Stimulated activated CD8-positive, alpha-beta memory T cell treated with anti-CD3 and anti-CD28 coated beads, Interleukin-4, amount 100 ng/mL, for 1 hour (primary cell): ENCODE measurements at places on chromosomes 5 and 9.
A peak's percentile ranks its signal among the peaks of the same experiment; 100 is the strongest.

DNA sequence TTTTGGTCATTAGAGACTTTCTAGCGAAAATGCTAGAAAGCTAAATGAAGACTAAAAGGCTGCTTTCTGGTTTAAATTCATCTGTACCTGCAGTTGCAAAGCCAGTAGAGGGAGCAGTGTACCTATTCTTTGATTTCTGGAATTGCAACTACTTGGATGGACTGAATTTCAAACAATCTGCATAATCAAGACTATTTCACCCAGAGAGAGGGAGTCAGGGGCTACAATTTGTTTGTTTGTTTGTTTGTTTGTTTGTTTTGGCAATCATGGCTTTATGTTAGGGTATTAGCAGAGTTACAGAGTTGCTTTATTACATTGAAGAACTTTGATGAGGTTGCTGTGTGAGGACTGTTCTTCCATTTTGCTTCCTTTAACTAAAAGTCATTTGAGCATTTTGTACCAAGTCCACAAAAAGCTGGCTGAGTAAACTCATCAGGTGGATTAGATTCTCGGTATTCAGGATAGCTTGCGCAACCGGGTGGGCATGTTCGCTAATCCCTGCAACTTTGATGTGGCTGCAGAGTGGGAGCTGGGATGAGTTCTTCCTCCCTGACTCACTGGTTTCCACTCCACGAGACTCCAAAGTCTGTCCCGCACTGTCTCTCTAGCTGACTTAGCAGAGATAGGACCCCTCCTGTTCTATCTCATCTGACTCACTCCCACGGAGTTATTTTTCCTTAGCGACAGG is 80.0 kb upstream of the TUT7 start:
- DNase-seq, result no peak

DNA sequence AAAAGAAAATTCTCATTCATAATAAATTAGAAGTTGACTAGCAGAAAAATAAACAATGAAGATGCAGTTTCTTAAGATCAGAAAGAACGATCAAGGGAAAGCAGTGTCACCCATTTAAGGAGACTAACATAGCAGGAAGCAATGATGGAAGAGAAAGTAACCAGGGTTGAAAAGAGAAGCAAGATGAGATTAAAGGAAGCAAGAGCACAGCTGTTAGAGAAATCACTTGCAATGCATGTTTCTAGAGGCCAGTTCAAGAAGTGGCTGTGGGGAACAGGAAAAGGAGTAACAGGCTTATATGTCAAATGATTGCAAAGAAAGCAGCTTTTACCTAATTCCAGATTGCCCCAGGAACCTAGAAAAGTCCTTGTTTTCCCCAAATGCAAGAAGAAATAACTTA is 46.8 kb upstream of the SLC1A1 start:
- DNase-seq, result no peak

DNA sequence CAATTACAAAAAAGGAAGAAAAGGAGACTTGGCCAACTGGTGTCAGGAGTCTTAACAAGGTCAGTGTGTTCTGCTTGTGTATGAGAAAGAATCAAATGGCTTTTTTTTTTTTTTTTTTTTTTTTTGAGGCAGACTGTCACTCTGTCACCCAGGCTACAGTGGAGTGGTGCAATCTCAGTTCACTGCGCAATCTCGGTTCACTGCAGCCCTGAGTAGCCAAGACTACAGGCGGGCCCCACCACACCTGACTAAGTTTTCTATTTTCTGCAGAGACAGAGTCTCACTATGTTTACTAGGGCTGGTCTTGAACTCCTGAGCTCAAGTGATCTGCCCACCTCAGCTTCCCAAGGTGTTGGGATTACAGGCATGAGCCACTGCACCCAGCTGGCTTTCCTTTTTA is 3.1 kb upstream of the IL7R start:
- peak; percentile 50 for DNase-seq

GRCh38 chr5:98804066-98804465 is 30.6 kb downstream of the RGMB start:
- DNase-seq, result no peak

DNA sequence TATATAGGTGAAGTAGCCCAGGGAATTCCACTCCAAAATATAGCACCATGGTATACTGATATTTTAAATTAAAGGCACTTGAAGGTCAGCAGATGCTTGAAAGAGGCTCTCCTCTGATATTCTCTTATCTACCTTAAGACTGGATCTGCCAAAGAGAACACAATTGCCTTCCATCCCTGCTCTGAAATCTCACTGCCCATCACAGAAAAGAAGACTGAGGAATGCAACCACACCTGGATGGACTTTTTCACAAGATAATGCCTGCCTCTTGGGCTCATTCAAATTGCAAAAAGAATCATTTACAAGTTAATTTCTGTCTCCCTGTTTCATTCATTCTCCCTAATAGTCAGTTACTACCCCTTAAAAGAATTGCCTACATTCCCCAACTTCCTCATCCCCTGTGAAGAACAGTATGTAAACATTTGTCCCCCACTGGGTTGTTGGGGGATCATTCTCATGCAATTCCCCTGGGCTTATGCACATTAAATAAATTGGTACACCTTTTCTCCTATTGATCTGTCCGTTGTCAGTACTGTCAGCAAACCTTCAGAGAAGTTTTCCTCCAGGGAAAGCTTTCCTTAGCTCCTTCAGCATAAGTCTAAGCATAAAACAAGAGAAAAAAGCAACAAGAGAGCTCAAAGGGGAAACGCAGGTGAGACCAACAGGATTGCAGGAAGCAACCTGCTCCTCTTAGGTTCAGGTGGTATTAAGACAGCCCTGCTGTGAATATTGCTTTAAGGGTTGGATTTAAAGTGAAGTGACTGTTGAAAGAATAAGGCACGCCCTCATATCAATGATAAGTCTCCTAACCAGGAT is 171.4 kb upstream of the SLC30A5 start:
- DNase-seq, result no peak

DNA sequence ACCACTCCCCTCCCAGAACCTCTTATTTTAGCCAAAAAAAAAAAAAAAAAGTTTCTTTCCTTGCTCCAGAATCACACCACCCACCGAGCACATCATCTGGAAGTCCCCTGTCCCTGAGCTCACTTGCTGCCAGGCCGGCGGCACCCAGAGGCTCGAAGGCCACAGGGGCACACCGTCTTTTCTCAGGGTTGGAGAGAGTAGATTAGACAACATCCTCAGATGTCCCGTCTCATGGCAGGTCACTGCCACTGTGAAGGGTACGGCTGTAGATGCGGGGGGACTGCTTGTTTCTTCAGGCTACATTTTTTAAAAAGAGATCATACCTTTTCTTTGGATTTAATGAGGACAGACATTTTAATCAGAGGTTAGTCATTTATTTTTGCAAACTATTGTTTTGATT is 109.0 kb downstream of the MVB12B start:
- DNase-seq, result no peak

GRCh38 chr5:60177596-60177995 is 284.1 kb upstream of the PDE4D start:
- DNase-seq, result no peak

- DNase-seq, result no peak
These were observed 233.7 kb downstream of the ENC1 start for GRCh38 chr5:74406844-74407243.

DNA sequence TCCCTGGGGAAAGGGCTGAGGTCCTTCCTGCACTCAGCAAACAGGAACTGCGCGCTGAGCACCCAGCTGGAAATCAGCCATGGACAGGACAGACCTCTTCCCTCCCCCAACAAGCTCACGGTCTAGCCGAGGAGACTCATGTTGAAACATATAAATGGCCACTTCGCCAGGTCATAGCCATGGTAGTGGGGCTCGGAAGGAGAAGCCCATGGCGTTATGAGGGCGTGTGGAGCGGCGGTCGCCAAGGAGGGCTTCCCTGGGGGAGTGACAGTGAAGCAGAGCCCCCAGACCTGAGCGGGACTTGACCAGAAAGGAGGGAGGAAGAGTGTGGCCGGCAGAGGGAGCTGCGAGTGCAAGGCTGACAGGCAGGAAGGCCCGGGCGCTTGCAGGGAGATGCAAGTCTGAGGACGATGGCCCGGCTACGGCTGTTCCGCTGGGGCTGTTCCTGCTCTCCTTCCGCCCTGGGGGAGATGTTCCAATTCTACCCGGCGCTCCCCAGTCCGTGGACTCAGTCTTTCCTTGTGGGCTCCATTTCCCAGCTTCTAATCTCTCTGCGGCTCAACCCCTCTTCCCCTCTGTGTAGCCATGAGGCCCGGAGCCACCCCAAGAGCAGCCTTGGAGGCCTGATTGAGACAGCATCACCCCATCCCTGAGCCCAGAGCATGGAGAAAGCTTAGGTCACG is 43.9 kb upstream of the PRRC2B start:
- peak; percentile 64 for DNase-seq

- no peak for DNase-seq
These were observed 40.2 kb upstream of the LPAR1 start for GRCh38 chr9:111078391-111079038.

- DNase-seq, result no peak
These were observed 141.4 kb downstream of the C5orf15 start for GRCh38 chr5:133827011-133827410.

DNA sequence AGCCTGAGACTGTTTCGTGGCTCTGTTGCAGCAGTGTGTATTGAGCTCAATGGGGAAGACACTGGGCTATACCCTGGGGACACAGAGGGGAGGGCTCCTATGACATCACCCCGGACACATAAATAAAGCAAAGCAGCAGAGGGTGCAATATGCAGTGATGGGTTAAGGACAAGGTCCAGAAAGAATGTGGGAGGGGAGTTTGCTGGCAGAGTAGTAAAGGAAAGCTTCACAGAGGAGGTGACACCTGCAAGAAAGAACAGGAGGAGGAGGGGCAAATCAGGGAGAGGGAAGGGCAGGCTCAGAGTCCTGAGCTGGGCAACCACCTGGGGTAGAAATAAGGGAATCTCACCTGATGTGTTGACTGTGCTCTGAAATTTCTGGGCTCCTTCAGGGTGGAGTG is 35.3 kb upstream of the CDKN2AIPNL start:
- DNase-seq, result no peak

- no peak for DNase-seq
These were observed 44.0 kb downstream of the GGTA1 start for GRCh38 chr9:121455527-121456239.

GRCh38 chr5:61969755-61970154 is 336.3 kb upstream of the KIF2A start:
- no peak for DNase-seq

DNA sequence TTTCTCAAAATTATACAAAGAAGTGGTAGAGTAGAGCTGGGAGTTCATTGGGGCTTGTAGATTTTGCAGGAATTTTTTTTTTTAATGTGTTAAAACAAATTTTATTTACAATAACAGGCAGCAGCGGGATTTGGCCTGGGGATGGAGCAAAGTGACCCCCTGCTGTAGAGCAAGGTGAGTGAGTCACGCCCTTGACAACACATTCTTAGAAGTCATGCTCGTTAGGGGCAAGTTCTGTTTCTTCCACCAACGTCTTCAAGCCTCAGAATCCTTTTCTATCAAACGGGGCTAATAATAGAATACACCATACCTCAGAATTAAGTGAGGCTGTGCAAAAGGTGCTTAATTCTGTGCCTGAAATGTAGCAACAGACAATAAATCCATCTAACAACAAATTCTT is 1.1 kb upstream of the ANKDD1B start:
- DNase-seq, result no peak
